ENCODE measurements at places on chromosomes 12 and 14.

DNA sequence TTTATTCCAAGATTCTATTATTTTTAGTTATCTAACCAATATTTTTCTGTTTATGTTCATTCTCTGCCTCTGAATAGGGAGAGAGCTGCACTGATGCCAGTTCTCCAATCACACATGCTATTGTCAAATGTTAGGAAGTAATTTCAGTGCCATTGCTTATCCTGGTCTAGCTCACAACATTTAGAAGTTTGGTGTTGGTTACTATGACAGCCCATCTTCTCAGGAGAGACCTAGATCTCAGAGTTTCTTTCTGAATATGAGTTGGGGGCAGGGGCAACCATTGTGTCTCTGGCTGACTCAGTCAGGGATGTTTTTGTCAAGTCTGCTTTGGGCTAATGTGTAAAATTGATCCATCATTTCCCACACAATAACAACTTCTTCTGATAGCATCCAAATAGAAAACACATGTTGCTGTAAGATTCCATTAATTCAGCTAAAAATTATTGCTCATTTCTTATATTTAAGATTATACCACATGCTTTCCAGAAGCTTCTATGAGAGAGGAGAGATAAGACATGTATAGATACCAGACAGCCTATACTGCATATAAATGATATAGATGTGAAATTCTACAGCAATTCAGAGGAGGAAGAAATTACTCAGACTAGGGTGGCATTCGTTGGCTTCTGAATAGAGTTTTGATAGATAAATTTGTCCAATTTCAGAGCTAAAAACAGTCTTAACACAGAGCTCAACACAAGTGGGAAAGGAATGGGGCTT is 64.8 kb downstream of the DACT1 start:
- no peak for DNase-seq

- no peak for DNase-seq
These were observed 206.5 kb downstream of the SLC41A2 start for GRCh38 chr12:104751594-104751993.

DNA sequence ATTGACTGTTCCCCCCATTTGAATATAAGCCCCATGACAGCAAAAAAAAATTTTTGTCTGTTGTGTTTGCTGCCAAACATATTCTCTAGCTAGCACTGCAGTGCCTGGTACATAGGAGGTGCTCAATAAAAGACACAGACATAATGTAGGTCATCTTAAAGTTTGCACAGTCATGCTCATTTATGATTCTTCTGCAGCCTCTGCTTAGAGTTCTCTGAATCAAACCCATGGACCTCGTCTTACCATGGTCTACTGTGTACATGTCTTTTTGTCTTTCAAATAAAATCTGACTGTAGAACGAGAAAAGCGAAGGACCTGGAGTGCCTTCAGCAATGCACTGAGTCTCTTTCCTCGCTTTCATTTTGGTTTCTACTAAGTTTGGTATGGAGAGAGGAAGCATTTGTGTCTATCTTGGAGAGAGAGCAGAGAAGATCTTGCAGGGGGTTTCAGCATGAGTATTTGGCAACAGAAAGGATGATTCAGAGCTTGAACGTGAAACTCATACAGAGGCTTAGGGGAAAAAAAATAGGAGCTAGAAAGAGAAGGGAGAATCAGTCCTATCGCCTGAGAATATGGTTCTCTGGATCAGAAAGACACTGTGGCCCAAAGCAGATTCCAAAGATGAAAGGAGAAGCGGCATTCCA is 38.8 kb upstream of the TMCC3 start:
- DNase-seq, result no peak

GRCh38 chr12:127150479-127150878 is 1116.5 kb upstream of the TMEM132C start:
- DNase-seq, result no peak
